Retina (tissue), 1 donor: ENCODE measurements at places on chromosomes 7 and 10.

DNA sequence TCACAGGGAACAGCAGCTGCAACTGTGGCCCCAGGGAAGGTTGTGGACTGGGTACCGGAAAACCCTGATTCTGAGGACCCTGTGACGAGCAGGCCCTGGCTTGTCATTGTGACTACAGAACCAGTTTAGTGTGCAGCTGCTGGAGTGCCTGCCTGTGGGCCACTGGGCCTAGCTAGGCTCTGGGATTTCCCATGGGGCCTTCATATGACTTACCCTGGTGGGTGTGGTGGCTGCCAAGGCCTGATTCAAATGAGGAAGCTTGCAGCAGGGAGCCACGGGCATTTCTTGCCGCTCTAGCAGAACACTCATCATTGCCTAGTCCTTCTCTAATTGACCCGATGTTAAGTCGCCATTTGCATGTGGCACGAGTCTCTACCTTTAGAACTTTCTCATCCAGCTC, 14.7 kb upstream of the CAMK2G start:
- DNase-seq, result no peak

- DNase-seq, result no peak
Measured at GRCh38 chr7:1669954-1670893, at the start of gene ELFN1. Gene ELFN1, plus strand, starts transcription at chr7:1670277. Its CDS starts 74,320 bp downstream, at chr7:1744597.

DNA sequence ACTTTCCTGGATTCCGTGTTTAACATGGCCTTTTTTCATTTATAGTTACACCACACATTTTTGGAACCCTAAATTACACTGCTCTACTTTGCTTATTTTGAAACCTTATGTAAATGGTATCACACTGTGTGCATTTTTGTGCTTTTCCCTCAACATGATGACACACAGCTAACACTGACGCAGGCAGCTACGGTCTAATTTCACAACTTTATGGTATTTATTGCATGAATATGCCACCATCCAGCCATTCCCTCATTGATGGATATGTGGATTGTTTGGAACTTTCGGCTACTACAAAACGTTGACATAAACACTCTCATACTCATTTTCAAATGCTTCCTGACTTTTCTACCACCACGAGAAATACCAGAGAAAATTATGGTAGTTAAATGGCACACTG, 6.9 kb downstream of the PAPOLB start:
- DNase-seq, result no peak

DNA sequence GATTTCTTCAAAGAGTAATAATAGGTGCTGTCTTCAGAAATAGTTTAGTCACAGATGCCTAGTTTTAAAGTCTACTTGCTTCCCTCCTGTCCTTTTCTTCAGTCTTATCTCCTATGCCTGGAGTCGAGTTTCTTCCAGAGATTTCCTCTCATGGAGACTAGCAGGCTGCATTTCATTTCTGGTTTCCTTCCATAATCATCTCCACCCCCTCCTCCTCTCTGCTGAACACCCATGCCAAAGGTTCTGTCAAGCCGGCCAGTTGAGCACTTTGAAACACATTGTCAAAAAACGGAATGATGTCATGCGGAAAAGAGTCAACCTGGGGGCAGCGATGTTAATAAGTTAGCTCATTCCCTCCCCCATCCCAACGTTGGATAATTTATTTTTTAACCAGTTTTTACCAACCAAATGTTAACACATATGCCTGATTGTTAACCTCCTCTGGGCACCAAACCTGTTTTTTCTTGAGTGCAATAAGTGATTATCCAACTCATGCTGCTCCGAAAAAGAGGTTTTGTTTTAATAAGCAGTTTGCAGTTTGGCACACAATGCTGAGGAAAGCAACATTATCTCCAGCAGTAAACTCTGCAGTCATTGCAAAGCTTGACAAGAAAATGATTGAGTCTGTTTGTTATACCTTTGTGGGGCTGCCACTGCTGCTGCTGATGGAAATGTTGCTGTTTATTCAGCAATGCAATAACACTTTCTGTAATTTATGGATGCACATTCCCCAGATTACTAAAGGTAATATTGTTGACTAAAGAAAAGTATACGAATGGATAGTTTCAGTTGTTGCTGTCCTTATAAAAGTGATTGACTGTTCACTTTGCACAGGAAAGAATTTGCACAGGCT, 161.6 kb downstream of the LRMDA start:
- no peak for DNase-seq
